T-helper 17 cell (primary cell): ENCODE measurements at places on chromosomes 2 and 18. TPM values are rescaled to one million over a fixed set of nuclear protein-coding genes. Genes with fewer than 3 reads are reported as not detected.

IL36G gene
- total RNA-seq: not detected

DTNA gene
- not detected for total RNA-seq

NETO1 gene
- not detected for total RNA-seq

DNA sequence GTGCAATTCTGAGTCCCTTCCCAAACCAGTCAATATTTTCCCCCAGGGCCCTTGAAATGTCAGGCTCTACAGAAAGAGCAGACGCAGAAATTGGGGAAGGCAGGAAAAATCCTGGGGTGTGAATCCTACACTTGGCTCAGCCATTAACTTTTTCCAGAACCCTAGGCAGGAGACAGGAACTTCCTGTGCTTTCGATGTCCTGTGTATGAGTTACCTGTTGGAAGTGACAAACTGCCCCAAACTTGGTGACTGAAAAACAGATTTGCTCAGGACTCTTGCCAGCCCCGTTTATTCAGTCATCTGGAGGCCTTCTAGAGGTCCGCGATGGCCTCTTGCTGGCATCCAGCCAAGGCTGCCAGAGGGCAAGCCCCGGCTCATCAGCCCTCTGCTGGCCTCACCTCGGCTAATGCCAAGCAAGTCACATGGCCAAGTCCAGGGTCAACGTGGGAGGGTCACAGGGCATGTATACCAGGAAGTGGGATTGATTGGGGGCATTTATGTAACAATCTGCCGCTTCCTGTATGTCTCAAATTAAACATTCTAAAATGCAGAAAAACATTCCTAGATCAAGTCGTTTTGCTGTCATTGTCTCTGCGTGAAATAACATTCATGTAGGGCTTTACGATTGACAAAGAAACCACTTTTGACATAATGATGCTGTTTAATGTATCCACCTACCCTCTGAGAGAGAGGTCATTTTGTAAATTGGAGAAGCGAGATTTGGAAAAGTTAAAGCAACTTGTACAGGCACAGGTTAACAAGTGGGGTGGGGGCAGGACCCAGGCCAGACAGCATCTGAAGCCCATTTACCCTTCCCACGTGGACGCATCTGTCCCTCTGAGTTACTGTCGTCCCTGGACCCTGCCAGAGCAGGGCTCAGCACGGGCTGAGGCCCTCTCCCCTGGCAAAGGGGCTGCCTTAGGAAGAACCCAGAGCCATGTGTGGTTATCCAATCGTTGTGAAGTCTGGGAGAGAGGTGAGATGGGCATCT lies 179.4 kb downstream of the INHBB start:
- DNase-seq: no peak

DNA sequence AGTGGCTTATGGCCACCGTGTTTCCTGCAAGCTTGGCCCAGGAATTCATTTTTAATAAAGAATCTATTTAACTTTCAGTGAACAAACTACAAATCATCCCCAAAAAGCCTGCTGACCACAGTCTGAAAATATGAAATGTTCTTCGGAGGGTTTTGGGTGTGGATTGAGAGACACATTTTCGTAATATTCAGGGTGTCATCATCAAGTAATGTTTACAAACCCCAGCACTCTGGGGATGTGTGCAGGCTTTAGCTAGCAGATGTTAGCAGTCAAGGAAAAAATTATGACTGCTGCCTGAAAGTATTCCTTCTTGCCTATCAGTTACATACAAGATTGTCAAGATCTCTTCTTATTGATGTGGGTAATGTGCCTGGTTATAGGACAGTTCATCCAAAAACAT lies 143.9 kb upstream of the FN1 start:
- DNase-seq: no peak

- DNase-seq: peak; percentile 34
Measured at GRCh38 chr18:70491734-70492348, 203.0 kb downstream of the SOCS6 start.

DNA sequence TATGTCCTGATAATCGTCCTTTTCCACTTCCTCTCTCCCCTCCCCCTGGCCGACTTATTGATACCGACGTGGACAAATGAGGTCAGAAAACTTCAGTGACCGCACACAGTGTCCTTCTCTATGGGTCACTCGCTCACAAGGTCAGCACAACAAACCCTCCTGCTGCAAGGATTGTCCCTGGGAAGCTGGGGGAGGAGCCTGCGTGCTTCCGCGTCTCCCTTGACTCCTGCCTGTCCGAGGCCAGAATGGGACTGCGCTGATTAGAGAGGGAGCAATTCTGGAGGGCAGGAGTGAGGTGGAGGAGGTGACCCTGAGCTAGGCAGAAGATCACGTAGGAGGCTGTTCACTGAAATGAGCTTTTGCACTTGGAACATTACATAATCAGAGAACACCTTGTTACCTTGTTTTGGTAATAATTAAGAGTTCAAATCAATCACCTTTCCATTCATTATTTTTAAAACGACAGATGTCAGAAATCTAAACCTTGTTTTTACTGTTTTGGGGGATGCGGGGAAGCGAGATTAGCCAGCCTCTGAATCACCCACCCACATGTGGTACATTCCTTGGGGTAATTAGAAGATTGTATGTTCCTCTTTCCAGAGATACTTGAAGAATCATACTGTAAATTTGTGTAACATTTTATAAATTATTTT lies 70.6 kb downstream of the CTAGE1 start:
- DNase-seq: no peak

DNA sequence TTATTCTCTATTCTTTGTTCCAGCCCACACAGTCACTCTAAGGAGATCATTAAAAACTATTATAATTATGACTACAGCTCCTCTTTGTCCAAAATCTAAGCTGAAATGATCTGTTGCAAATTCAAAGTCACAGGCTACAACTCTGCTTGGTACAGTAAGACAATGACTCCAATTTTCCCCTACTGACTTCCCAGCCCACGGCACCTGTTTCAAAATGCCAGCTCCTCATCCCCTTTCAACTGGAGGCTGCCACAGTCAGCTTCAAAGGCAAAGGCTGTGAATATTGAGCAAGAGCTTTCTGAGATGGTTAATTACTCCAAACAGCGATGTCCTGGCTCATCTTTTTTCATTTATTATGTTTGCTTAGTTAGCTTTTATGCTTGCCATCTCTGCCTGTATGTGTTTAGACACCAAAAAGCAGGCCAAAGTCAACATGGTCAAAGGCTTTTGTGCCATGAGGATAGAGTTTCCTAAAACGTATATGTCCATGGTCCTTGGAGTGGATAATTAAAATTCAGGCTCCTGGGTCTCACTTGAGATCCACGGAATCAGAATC lies 141.1 kb downstream of the DOCK10 start:
- DNase-seq: no peak

GRCh38 chr18:63159590-63159989 lies 160.0 kb downstream of the BCL2 start:
- no peak for DNase-seq

DNA sequence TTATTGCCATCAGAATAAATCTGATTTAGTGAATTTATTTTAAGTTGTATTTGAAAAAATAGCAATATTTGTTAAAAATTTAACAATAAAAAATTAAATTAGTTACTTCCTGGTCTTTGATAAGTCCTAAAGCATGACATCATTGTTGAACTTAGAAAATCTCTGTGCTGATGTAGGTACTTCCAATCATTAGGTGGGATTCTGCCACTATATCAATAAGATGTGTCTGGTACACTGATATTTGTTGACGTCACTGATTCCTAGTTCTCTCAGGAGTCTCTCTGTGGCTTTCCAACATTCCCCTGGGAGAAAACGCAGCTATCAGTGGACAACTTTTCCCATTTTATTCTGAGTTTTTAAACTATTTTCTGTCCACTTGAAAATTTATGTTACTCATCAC lies 143.5 kb downstream of the GALNT13 start:
- no peak for DNase-seq

- no peak for DNase-seq
Measured at GRCh38 chr2:227827143-227827542, 13.5 kb downstream of the CCL20 start.

DNA sequence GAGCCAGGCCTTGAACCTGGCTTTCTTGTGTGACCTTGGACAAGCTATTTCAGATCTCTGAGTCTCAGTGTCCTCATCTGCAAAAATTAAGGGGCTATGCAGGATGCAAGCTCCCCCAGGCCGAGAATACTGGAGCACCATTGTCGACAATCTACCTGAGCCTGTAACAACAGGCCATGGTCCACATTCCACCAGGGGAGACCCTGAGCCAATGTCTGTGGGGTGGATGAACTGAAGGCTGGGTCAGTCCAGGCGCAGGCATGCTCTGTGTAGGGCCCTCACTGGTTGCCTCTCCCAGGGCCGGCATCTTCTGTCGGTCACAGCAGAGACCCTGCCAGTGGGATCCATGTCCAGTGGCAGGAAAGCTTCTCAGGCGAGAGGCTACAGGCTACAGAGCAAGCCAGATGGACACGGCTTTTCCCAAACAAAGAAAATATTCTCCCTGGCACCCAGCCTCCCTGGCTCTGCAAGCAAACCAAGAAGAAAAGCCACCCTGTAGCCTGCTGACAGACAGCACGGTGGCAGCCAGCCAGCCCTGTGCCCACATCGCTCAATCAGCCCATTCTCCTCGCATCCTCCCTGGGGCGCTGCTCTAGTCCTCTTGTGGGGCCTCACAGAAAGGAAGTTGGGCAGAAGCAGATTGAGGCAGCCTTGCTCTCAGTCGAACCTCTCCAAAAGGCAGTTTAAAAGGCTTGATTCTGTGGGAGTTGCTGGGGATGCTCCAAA lies 48.7 kb upstream of the FZD7 start:
- DNase-seq: no peak

- no peak for DNase-seq
Measured at GRCh38 chr2:180540761-180541160, 439.6 kb upstream of the UBE2E3 start.

- no peak for DNase-seq
Measured at GRCh38 chr2:153584244-153584643, 105.7 kb upstream of the RPRM start.

GRCh38 chr2:219560037-219560892 lies 11.1 kb downstream of the OBSL1 start:
- DNase-seq: no peak
